Left ventricle myocardium inferior (tissue), 1 donor: ENCODE measurements at places on chromosomes 16 and 17.

GRCh38 chr17:37490638-37491614 is 1.2 kb downstream of the DUSP14 start:
- peak; percentile 26 for DNase-seq

GRCh38 chr17:14205992-14206461 is 30.6 kb downstream of the CDRT15 start:
- peak; percentile 87 for DNase-seq

- DNase-seq, result no peak
Observed at GRCh38 chr16:85527767-85528297, 85.3 kb upstream of the GSE1 start.

GRCh38 chr16:24036614-24037013 is 200.8 kb downstream of the PRKCB start:
- no peak for DNase-seq

DNA sequence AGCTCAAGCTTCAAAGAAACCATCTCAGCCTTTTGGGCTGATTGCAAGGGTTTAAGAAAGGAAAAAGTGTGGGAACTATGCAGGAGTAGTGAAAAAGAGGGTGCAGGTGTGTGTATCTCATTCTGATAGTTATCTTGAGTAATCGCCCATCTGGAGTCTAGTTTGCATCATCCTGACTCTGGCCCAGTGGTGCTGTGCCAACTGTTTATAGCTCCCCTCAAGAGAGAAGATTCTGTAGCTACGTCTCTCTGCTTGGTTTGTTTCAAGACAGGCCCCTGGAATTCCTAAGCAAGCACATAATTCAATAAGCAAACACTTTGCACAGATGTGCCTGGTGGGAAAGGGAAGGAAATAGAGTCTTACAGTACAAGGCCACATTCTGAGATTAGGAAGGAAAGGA is 144.4 kb downstream of the HAPSTR1 start:
- no peak for DNase-seq

DNA sequence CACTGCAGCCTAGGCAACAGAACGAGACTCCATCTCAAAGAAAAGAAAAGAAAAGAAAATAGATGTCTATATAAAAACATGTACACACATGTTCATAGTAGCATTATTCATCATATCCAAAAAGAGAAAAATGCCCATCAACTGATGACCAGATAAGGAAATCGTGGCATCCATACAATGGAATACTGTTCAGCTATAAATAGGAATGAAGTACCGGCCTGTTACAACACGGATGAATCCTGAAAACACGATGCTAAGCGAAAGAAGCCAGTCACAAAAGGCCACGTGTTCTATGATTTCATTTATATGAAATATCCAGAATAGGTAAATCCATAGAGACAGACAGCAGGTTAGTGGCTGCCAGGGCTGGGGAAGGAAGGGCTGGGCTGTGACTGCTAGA is 65.8 kb downstream of the TBC1D16 start:
- no peak for DNase-seq

GRCh38 chr17:73744411-73744810 is 100.2 kb upstream of the SDK2 start:
- no peak for DNase-seq

DNA sequence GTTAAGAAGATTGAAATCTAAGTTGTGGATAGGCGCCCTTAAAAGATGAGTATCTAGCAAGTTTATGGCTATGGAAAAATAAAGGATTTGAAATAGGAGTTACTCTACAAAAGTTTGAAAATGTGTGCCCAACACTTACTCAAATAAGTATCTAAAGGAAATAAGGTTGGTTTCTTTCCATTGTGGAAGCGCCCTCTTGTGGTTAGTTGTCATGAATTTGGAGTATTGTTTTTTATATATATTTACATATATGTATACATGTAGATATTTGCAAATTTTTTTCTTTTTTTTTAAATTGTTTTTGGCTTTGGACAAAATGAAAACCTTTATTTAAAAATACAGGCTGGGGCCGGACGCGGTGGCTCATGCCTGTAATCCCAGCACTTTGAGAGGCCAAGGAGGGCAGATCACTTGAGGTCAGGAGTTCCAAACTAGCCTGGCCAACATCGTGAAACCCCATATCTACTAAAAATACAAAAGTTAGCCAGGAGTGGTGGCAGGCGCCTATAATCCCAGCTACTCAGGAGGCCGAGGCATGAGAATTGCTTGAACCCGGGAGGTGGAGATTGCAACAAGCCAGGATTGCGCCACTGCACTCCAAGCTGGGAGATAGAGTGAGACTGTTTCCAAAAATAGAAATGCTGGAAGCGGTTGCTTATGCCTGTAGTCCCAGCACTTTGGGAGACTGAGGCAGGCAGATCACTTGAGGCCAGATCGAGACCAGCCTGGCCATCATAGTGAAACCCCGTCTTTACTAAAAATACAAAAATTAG is 24.0 kb upstream of the VPS4A start:
- peak; percentile 62 for DNase-seq

GRCh38 chr16:25370541-25370940 is 112.9 kb upstream of the ZKSCAN2 start:
- no peak for DNase-seq

- no peak for DNase-seq
Observed at GRCh38 chr16:6827267-6827666, 505.4 kb upstream of the RBFOX1 start.

- DNase-seq, result no peak
Observed at GRCh38 chr17:78839762-78840529, 668 bp downstream of the USP36 start.

DNA sequence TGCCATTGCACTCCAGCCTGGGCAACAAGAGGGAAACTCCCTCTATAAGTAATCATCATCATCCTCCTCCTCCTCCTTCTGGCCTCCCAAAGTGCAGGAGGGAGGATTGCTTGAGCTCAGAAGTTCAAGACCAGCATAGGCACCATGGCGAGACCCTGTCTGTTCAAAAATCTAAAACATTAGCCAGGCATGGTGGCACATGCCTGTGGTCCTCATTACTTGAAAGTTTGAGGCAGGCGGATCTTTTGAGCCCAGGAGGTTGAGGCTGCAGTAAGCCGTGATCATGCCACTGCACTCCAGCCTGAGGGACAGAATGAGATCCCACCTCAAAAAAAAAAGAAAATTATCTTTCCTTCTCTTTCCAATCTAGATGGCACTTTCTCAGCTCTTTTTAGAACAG is 27.8 kb downstream of the PKD1L3 start:
- DNase-seq, result no peak

DNA sequence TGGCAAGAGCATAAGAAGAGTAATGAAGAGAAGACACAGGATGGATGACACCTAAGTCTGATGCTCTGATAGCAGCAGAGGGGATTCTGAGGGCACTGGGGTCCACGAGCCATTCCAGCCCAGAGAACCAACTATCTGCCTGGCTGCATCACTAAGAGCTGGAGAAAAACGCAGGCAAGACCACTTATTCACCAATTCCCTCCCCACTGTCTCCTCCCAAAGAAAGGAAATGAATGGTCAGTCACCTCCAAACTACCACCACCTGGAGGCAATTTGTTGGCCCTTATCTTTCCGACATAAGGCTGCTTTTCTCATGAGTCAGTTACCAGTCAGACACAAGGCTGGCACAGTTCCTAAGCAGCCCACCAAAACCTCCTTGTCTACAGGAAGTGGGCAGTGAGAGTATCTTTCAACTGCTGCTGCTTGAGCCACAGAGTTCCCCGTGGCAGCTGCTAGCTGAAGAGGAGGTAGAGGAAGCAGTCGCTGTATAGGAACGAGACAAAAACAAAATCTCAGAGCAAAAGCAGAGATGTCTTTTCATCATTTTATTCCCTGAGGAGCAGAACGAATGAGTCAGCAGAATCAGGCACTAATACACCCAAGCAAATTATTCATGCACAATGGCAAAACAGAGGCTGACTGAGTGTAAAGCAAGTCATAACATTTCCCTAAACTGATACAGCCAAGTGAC is 111.1 kb downstream of the SMG6 start:
- no peak for DNase-seq

- DNase-seq, result no peak
Observed at GRCh38 chr16:11687601-11688519, 19.6 kb downstream of the SNN start.

DNA sequence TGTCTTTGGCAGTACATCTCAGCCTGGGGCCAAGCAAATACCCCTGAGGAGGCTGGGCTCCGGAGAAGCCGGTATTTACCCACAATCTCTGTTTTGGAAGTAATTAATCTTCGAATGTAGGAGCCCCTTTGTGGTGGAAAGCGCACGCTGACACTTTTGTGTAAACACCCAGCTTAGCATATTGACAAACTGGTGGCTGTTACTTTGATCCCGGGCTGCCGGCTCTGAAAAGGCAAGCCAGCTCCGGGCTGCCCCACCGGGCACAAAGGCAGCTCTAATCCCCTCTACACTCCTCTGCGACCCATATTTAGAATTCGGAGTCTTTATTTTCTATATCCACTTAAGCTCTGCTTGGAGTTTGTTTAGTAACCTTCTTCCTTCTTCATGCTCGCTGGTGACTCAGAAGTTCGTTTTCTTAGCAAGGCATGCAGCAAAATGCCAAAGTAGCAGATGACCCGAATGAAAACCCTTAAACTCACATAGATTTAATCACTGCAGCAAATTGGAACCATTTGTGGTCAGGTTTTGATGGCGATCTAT is 144.0 kb upstream of the IRX3 start:
- no peak for DNase-seq

DNA sequence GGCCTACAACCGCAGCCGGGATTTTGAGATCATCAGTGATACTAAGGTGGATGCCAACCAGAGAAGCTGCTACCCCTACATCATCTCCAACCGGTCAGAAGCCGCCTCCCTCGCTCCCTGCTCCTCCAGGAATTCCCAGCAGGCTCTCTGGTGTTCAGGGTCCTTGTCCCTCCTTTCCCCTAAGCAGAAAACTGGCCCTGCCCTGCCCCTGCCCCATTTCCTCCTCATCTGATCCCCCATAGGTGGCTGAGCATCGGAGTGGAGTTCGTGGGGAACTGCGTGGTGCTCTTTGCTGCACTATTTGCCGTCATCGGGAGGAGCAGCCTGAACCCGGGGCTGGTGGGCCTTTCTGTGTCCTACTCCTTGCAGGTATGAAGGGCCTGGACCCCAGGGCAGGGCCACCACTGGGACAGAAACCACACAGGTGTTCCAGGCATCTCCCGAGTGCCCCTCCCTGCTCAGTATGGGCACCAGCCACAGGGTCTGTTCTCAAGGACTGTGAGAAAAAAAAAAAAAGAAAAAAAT is 29.8 kb downstream of the ANKRD40 start:
- no peak for DNase-seq

GRCh38 chr17:74274709-74275340 is 791 bp downstream of the DNAI2 start:
- DNase-seq, result no peak

DNA sequence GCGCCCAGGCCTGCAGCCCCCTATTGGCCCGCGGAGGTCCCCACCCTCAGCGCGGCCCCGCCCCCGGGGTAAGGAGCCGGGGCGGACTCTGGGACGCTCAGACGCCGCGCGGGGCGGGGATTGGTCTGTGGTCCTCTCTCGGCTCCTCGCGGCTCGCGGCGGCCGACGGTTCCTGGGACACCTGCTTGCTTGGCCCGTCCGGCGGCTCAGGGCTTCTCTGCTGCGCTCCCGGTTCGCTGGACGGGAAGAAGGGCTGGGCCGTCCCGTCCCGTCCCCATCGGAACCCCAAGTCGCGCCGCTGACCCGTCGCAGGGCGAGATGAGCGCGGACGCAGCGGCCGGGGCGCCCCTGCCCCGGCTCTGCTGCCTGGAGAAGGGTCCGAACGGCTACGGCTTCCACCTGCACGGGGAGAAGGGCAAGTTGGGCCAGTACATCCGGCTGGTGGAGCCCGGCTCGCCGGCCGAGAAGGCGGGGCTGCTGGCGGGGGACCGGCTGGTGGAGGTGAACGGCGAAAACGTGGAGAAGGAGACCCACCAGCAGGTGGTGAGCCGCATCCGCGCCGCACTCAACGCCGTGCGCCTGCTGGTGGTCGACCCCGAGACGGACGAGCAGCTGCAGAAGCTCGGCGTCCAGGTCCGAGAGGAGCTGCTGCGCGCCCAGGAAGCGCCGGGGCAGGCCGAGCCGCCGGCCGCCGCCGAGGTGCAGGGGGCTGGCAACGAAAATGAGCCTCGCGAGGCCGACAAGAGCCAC is at the start of gene NHERF1:
NHERF1 (plus strand) TSS at position 100 of the 750 bp plus-strand sequence; CDS start at position 319, 219 bp downstream.
- DNase-seq, result peak; percentile 96

- no peak for DNase-seq
Observed at GRCh38 chr16:28504707-28505404, 1.8 kb downstream of the IL27 start.

DNA sequence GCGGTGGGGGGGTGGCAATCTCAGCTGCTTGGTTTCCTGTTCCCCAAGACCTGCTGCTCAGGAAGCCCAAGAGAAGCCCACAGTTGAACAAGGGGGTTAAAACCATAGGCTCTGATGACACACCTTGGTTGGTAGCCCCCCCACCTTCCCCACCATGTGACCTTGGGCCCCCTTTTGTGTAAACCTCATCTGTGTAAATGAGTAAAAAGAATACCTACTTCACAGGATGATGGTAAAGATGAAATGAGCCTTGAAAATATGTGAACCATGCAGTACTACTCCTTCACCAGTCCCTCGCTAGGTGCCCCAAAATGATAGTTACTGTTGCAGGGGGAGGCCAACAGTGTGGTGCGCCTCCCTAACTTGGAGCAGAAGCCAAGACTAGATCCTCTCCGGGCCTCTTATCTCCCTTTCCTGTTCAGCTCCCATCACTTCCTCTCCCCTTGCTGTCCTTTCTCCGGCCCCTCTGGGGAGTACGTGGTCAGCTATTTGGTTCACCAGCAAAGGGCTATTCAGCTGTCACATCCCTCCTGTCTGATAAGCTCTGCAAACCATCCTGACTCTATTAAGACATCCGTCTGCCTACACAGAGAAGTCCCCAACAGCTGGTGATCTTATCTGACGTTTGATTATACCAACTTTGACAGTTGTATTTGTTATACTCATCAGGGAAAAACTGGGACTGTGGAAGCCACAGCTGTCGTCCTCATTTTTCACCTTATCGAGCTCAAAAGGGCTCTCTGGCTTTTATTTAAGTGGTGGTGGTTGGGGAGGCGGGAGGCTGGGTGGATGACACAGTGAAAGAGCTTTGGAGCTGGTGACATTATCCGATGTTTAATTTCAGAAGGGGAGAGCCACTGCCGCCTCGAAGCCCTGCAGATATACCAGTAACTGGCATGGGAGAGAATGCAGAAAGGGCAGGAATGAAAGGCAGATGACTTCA is 19.9 kb downstream of the DCAKD start:
- no peak for DNase-seq

- no peak for DNase-seq
Observed at GRCh38 chr16:77816293-77816692, 27.9 kb downstream of the VAT1L start.

- DNase-seq, result peak; percentile 42
Observed at GRCh38 chr16:89315791-89316581, 98.5 kb downstream of the ZNF778 start.
